Endodermal cell (in vitro differentiated cells): ENCODE measurements at places on chromosomes 16 and 17. TPM values are rescaled to one million over a fixed set of nuclear protein-coding genes. Genes with fewer than 3 reads are reported as not detected.
A peak's percentile ranks its signal among the peaks of the same experiment; 100 is the strongest.

- no peaks in the 10 kb centered on the region for H3K36me3 ChIP-seq
- peaks cover 31% of the 10 kb centered on the region for H3K27me3 ChIP-seq
- no peak overlapping the region for H3K27ac ChIP-seq
- H3K4me3 ChIP-seq, result peak overlapping the region; percentile 84
These were observed 1.0 kb downstream of the ITGA3 start for GRCh38 chr17:50056961-50057330.

The MGAT5B gene
- 2.0 to 2.9 TPM (median 2.3 TPM) in 3 replicates for total RNA-seq

GRCh38 chr16:66366433-66367299 lies at the start of gene CDH5:
Gene CDH5 (plus strand): TSS chr16:66366691. CDS start chr16:66379338, 12,647 bp downstream.
- peak; percentile 60 for DNase-seq
- no peaks in the 10 kb centered on the region for H3K27me3 ChIP-seq
- peaks cover 7% of the 10 kb centered on the region for H3K4me1 ChIP-seq
- H3K27ac ChIP-seq, result no peak within 1 kb of the TSS
- no peaks in the 10 kb centered on the region for H3K36me3 ChIP-seq
- no peak within 1 kb of the TSS for H3K4me3 ChIP-seq

The POLR2C gene
- total RNA-seq, result 67.1 to 93.9 TPM (median 88.3 TPM) in 3 replicates

The SPSB3 gene
- 27.5 and 28.0 TPM in 2 replicates for total RNA-seq

- peaks cover 5% of the 10 kb centered on the region for H3K27me3 ChIP-seq
- H3K36me3 ChIP-seq, result no peaks in the 10 kb centered on the region
- H3K4me3 ChIP-seq, result no peak overlapping the region
- DNase-seq, result no peak
- H3K27ac ChIP-seq, result no peak overlapping the region
- peaks cover 1% of the 10 kb centered on the region for H3K4me1 ChIP-seq
These were observed 99.0 kb downstream of the CCDC182 start for GRCh38 chr17:57645950-57646665.

GRCh38 chr16:13148836-13149235 lies 247.4 kb downstream of the SHISA9 start:
- peaks cover 13% of the 10 kb centered on the region for H3K4me1 ChIP-seq
- H3K27ac ChIP-seq, result no peak overlapping the region
- no peaks in the 10 kb centered on the region for H3K27me3 ChIP-seq
- no peaks in the 10 kb centered on the region for H3K36me3 ChIP-seq

- no peak for DNase-seq
- no peaks in the 10 kb centered on the region for H3K27me3 ChIP-seq
- no peaks in the 10 kb centered on the region for H3K36me3 ChIP-seq
- H3K4me3 ChIP-seq, result no peak overlapping the region
- H3K4me1 ChIP-seq, result no peaks in the 10 kb centered on the region
- no peak overlapping the region for H3K27ac ChIP-seq
These were observed 59.4 kb upstream of the SIAH1 start for GRCh38 chr16:48444574-48444973.

The ARMC5 gene
- 9.4 and 10.1 TPM in 2 replicates for total RNA-seq

GRCh38 chr16:51244887-51245657 lies 94.0 kb upstream of the SALL1 start:
- H3K27me3 ChIP-seq, result no peaks in the 10 kb centered on the region
- H3K36me3 ChIP-seq, result no peaks in the 10 kb centered on the region
- no peak for DNase-seq
- H3K4me3 ChIP-seq, result no peak overlapping the region

The SLC12A3 gene
- not detected in 3 replicates for total RNA-seq

- no peaks in the 10 kb centered on the region for H3K4me1 ChIP-seq
- DNase-seq, result no peak
- H3K4me3 ChIP-seq, result no peak overlapping the region
These were observed 22.7 kb downstream of the CHD9NB start for GRCh38 chr16:53029971-53030370.

GRCh38 chr16:11869353-11870228 lies 18.2 kb upstream of the RSL1D1 start:
- no peak overlapping the region for H3K4me3 ChIP-seq
- no peaks in the 10 kb centered on the region for H3K4me1 ChIP-seq
- no peak overlapping the region for H3K27ac ChIP-seq
- H3K36me3 ChIP-seq, result peaks cover 59% of the 10 kb centered on the region

- no peak overlapping the region for H3K27ac ChIP-seq
- H3K27me3 ChIP-seq, result no peaks in the 10 kb centered on the region
- no peak for DNase-seq
- no peaks in the 10 kb centered on the region for H3K36me3 ChIP-seq
- H3K4me3 ChIP-seq, result no peak overlapping the region
These were observed 34.8 kb upstream of the GAS7 start for GRCh38 chr17:10233161-10233560.

The KIF1C gene
- total RNA-seq, result 107 and 108 TPM in 2 replicates

DNA sequence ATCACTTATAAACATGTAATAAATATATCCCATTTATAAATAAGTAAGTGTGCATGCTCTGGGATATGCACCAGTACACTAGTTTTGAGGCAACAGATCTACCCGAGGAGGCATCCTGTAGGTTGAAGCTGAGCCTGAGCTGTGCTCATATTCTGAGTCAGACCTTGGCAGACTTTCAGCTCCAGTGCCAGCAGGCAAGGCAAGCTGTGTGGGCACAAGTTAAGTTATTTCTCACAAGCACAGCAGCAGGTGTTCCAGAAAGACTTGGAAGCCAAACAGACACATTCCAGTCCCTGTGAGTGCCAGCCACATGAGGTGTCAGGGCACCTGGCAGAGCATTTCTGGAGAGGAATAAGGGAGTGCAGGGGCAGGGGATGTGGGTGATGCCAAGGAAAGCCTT lies 1.3 kb upstream of the CLEC19A start:
- no peak for DNase-seq
- no peaks in the 10 kb centered on the region for H3K36me3 ChIP-seq
- H3K4me1 ChIP-seq, result peaks cover 15% of the 10 kb centered on the region
- no peak overlapping the region for H3K27ac ChIP-seq
- no peak overlapping the region for H3K4me3 ChIP-seq

DNA sequence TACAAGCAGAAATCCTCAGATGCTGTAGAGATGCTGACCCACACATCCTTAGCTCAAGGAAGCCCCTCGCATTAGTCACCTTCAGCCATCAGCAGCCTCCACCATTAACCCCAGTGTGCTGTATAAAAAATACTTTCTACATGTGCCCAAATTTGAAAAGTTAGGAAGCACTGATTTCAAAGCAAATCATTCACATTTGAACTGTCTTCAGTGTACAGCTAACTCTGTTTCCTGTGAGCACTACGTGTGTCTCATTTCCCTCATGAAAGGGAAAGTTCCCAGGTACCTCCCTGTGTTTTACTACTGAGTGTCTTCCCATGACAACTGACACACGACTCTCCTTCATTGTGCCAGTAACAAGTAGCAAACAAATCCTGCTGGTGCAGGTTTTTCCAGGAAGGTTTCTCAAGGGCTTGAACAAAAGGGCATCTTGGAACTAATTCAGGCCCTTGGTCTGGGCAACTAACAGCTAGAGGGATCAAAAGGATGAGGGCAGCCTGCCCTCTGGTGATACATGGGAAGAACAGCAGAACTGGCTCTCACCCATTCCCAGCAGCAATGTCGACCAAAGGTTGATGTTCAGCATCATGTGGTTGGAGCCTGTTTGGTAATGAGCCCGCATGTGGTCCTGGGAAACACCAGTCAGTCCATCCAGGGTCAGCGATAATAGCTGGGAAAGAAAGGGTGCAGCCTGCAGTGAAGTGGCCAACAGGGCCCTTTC lies 4.0 kb downstream of the SLC35B1 start:
- no peak overlapping the region for H3K4me3 ChIP-seq
- peaks cover 60% of the 10 kb centered on the region for H3K36me3 ChIP-seq
- no peak overlapping the region for H3K27ac ChIP-seq

The CPHXL2 gene
- total RNA-seq, result not detected in 2 replicates

DNA sequence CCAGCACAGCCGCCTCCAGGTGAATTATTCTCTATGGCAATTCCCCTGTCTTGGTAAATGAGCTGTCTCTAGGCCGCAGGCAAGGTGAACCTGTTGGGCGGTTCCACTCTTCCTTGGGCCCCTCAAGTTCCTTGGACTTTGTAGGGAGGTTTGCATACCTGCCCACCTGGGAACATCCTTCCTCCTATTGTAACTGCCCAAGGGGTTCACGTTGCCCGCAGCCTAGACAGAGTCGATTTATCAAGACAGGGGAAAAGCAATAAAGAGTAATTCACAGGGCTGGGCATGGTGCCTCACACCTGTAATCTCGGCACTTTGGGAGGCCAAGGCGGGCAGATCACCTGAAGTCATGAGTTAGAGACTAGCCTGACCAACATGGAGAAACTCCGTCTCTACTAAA lies 122.5 kb downstream of the KCNJ18 start:
- H3K27me3 ChIP-seq, result no peaks in the 10 kb centered on the region
- no peaks in the 10 kb centered on the region for H3K36me3 ChIP-seq
- no peaks in the 10 kb centered on the region for H3K4me1 ChIP-seq
- H3K4me3 ChIP-seq, result no peak overlapping the region
- no peak for DNase-seq
- H3K27ac ChIP-seq, result no peak overlapping the region

The PERCC1 gene
- total RNA-seq, result 0.79 and 1.1 TPM in 2 replicates

- H3K27me3 ChIP-seq, result no peaks in the 10 kb centered on the region
- H3K4me1 ChIP-seq, result peaks cover 6% of the 10 kb centered on the region
- no peak overlapping the region for H3K4me3 ChIP-seq
- DNase-seq, result peak; percentile 32
- H3K27ac ChIP-seq, result peak overlapping the region; percentile 44
- H3K36me3 ChIP-seq, result no peaks in the 10 kb centered on the region
These were observed 13.3 kb upstream of the PAFAH1B1 start for GRCh38 chr17:2580151-2580550.

DNA sequence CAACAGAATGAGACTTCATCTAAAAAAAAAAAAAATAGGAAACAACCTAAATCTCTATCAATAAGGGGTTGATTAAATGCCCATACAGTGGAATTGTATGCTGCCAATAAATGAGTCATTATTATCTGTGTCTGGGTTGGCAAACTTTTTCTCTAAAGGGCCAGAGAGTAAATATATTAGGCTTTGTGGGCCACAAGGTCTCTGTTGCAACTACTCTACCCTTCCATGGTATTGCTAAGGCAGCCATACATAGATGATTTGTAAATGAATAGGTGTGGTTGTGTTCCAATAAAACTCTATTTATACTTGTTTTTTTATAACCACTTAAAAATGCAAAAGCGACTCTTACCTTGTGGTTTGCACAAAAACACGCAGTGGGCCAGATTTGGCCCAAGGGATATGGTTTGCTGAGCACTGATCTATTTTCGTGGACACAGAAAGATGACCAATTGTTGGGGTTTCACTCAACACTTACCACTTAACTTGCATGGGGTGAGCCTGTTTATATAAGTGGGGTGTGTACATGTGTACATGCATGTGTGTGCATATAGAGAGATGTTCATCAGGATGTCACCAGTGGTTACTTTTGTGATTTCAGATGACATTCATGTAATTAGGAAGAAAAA lies 12.4 kb upstream of the IL4R start:
- no peaks in the 10 kb centered on the region for H3K27me3 ChIP-seq
- no peaks in the 10 kb centered on the region for H3K4me1 ChIP-seq
- H3K36me3 ChIP-seq, result no peaks in the 10 kb centered on the region
- no peak for DNase-seq

The VTN gene
- total RNA-seq, result 2.7 to 6.7 TPM (median 5.6 TPM) in 3 replicates

DNA sequence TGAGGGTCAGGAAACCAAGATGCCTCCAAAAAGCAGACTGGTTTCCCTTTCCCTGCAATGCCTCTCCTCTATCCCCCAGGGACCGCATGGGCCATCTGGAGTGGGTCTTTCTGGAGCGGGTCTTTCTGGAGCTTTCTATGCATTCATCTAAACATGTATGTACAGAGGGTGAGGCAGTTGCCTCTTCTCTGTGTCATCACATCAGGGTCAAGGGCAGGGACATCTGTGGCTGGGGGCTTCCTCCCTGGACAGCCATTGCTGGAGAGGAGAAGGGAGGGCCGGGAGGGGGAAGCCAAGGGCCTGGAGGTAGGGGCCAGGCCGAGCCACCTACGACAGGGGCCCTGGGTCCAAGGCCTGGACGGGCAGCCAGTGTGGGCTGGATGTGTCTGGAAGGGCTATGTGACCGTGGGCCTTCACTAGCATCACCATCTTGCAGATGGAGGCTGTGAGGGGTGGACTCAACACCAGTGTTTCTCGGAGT lies 840 bp downstream of the ADCY7 start:
- H3K4me3 ChIP-seq, result no peak overlapping the region
- no peak overlapping the region for H3K27ac ChIP-seq

- H3K4me1 ChIP-seq, result no peaks in the 10 kb centered on the region
- H3K36me3 ChIP-seq, result no peaks in the 10 kb centered on the region
- H3K4me3 ChIP-seq, result no peak overlapping the region
- peaks cover 25% of the 10 kb centered on the region for H3K27me3 ChIP-seq
- DNase-seq, result no peak
These were observed 6.4 kb upstream of the CACNG4 start for GRCh38 chr17:66957951-66958579.

The TEX14 gene
- 0.09 TPM in 1 of 3 replicates, not detected in the others for total RNA-seq

The ADGRG3 gene
- not detected in 3 replicates for total RNA-seq

DNA sequence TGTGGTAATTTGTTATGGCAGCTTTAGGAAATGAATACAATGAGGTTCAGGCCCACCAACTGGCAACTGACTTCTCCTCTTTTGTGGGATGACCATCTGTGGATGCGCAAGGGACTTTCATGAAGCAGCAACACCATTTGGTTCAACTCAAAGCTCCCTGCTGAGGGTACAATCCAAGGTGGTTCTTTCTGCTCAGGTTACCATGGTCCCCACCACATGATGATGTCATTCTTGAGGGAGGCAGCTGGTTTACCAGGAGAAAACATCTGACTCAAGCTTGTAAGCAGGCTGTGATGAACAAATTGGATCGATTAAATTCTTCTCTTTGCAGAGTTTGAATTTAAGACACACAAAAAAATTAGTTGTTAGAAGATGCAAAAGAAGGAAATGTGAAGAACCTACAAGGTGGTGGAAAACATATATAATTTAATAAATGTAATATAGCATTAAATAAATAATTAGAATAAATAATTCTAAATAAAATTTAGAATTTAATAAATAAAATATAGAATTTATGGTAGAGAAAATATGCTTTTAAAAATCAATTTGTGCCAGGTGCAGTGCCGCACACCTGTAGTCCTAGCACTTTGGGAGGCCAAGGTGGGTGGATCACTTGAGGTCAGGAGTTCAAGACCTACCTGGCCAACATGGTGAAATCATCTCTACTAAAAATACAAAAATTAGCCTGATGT lies 67.6 kb upstream of the ANKFN1 start:
- no peak overlapping the region for H3K4me3 ChIP-seq
- peaks cover 5% of the 10 kb centered on the region for H3K27me3 ChIP-seq
- no peak for DNase-seq
- no peaks in the 10 kb centered on the region for H3K36me3 ChIP-seq

GRCh38 chr17:48453447-48453846 lies 23.4 kb upstream of the SKAP1 start:
- H3K36me3 ChIP-seq, result no peaks in the 10 kb centered on the region
- H3K27ac ChIP-seq, result no peak overlapping the region
- H3K4me3 ChIP-seq, result no peak overlapping the region

DNA sequence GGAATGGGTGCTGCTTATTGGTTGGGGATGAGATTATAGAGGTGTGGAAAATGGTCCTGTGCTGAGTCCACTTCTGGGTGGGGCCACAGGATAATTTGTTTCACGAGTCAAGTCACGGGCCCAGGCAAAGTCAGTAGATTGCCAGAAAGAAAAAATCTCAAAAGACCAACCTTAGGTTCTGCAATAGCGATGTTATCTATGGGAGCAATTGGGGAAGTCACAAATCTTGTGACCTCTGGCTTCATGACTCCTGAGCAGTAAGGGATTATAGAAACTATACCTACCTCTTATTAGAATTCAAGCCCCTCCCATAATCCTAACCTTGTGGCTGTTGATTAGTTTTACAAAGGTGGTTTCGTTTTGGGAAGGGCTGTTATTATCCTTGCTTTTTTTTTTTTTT lies 31.4 kb downstream of the WWP2 start:
- no peaks in the 10 kb centered on the region for H3K4me1 ChIP-seq
- H3K27ac ChIP-seq, result no peak overlapping the region

The MT1A gene
- total RNA-seq, result not detected in 2 replicates

The PRKCA gene
- total RNA-seq, result 8.7 and 9.4 TPM in 2 replicates
